HT-29 (cell line): ENCODE measurements at places on chromosomes 2 and 18.

DNA sequence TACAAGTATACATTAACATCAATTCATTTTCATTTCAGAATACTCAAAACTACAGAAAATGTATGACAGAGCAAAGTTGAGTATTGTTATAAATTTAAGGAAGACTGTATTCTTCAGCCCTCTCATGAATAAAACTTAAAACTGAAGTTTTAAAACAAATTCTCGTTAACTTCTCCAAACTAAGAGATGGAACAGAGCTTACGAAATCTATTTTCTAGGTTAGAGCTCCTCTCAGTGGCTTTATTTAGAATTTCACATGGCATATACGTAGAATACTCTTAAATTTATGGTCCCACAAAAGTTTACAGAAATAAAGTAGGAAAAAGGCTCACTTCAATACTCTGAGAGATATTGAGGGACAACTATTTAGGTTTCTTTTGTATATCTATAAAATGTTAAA lies 612.1 kb downstream of the KCNJ3 start:
- peak; percentile 36 for DNase-seq

DNA sequence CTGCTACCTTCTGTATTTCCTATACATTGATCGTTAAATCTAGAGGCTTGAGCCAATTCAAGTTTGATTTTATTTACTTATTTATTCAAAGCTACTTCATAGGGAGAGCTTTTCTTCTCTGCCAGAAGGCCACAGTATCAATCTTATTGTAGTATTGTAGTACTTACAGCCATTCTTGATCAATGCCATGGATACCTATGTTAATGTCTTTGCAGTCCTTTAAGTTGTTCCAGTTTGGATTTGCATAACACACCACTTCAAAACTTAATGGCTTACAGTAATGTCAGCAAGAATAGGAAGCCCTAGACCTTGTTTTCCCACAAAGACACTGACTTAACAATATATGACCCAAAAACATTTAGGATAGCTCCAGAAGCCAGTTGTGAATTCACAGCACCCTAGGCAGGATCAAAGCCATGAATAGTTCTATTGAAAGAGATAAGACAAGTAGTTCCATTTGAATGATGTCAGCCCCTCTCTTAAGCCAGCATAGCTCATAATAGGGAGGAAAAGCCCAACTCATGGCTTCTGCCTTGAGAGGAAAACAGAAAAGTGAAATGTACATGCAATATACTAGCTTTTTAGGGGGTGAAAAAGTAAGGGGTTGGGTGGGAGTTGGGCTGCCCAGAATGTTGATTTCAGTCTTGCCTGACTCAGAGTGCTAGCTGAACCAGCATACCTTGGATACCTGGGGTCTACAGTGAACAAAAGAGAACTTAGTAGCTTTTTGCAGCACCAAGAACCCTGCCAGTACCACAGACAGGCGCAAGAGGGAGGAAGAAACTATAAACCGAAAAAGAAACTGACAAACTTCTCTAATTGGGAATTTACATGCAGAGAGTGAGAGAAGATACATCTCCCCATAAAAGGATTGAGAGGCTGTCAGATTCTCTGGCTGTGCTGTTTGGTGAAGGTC lies 101.4 kb downstream of the CAMKMT start:
- no peak for DNase-seq

DNA sequence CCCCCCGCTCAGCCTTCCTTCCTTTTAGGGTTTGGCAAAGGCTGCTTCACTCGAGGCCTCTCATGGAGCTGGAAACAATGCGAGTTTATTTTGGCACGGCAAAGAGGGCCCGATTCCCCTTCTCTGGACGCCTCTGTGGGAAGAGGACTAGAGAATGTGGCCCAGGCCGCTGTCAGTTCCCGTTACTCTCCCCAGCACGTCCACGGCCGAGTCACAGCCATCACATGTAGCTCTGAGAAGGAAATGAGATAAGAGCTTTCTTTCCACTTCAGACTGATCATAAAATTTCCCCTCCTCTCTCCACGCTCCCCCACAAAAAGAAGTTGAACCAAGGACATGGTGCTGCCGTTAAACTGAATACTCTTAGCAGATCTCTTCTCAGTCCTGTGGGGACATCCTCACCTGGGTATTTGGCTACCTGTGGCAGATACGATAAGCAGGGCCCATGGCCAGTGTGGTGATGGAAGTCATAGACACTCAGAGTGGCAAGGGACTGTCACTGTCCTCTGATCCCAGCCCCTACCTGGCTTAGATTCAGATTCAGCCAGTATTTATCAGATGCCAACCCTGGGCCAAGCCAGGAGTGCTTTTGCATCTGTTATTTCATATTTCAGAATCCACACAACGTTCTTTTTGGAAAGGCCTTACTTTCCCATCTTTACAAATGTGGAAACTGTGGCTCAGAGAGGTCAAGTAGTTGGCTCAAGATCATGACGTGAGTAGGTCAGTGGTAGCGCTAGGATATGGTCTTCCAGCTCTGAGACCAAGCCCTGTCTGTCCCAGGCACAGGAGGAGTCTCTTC lies 101.2 kb downstream of the MCFD2 start:
- DNase-seq = no peak

DNA sequence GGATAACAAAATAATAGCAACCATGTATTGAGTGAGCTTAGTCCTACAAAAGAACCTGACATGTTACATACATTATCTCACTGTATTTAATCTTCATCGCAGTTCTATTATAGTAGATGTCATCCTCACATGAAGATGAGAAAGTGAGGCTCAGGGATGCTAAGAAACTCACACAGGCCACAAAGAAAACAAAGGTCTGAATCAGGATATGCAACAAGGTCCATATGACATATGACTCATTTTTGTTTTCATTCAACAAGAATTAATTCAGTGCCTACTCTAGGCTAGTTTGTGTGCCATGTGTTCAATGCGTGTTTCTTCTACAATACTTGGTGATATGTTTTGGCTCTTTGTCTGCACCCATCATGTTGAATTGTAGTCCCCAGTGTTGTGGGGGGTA lies 219.7 kb upstream of the EPHA4 start:
- no peak for DNase-seq

DNA sequence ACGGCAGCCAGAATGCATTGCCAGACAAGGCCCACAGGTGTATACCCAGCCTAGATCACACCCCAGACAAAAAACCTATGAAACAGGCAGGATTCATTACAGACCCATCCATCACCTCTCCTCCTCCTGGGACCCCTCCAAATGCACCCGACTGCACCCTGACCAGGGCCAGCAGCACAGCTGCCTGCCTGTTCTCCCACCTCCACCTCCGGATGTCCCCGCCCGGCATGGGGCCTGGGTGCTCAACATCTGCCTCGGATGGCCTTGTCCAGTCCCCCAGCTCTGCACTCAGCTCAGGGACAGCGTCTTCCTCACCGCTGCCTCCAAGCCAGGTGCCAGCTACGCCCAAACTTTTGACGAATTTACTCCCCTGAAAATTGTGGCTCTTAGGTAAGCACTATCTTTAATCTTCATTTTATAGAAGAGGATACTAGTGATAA lies 91.1 kb downstream of the TPO start:
- no peak for DNase-seq

DNA sequence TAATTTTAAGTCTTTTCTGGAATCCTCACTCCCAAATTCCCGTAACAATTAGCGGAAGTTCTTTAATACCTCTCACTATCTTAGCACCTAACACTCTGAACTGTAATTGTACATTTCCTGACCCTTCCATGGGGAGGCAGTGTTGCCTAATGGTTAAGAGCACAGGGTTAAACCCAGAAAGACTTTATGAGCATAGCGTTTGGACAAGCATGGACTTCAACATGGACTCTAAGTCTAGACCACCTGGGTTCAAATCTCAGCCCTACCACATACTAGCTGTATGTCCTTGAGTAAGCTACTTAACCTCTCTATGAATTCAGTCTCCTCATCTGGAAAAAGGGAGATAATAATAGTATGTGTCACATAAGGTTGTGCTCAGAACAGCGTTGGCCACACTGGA lies 13.0 kb downstream of the ANTXR1 start:
- DNase-seq = peak; percentile 78

GRCh38 chr2:120075545-120075944 lies 62.7 kb downstream of the EPB41L5 start:
- no peak for DNase-seq

GRCh38 chr18:68796936-68797690 lies 767 bp upstream of the CCDC102B start:
- DNase-seq = no peak

- no peak for DNase-seq
Measured at GRCh38 chr2:133508546-133509165, 59.6 kb downstream of the NCKAP5 start.

DNA sequence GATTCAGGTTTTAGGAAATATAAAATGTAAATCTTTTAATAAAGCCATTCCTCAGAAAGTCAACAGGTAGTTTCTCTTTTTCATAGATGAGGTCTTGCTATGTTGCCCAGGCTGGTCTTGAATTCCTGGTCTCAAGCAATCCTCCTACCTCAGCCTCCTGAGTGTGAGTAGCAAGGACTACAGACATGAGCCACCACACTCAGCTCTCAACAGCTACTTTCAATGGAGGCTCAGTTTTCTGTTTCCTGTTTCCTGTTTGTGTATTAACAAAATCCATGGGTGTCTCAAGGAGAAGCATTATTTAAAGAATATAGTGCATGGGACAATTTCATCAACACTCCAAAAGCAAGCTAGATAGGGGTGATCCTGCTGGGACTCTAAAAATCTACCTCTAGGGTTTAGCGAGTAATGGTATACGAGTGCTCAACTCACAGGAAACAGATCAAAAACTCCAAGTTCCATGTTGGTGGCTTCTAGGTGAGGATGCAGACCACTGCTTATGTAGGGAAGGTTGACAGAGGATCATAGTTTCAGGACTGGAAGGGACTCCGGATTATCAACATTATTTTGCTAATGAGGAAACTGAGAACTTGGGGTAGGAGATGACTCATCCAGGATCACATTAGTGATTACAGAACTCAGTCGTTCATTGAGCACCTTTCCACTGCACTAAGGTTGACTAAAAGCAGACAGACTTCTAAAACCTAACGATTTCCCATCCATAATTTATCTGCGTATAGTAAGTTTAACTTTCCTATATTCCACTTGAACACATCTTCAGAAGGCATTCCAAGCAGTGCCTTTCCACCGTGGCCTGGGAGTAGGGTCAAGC lies 61.7 kb upstream of the WIPF1 start:
- DNase-seq = no peak

DNA sequence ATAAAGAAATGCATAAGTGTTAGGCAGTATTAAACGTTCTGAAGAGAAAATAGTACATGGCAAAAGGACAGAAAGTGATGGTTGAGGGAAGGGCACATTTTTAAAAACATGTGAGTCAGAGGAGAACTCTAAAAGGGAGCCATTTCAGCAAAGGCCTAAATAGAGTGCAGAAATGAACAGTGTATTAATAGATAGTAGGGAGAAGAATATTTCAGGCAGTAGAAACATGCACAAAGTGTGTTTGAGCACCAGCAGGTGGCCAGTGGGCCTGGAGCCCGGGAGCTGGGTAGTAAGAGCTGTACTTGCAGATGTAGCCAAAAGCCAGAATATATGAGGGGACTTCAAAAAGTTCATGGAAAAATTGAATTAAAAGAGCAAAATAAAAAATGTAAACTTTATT lies 288.1 kb upstream of the FIGN start:
- no peak for DNase-seq

- DNase-seq = no peak
Measured at GRCh38 chr2:236768393-236769140, 198.9 kb downstream of the ACKR3 start.

- DNase-seq = no peak
Measured at GRCh38 chr18:44897411-44897810, 216.7 kb downstream of the SETBP1 start.

GRCh38 chr18:46946656-46947282 lies 29.4 kb downstream of the KATNAL2 start:
- DNase-seq = no peak

GRCh38 chr2:157024129-157024528 lies 233.4 kb upstream of the GALNT5 start:
- no peak for DNase-seq

GRCh38 chr2:191347881-191348280 lies 102.7 kb downstream of the MYO1B start:
- no peak for DNase-seq

- no peak for DNase-seq
Measured at GRCh38 chr2:232265329-232265728, 113.2 kb upstream of the ALPP start.

GRCh38 chr18:9025091-9025838 lies 77.2 kb upstream of the NDUFV2 start:
- DNase-seq = peak; percentile 35

DNA sequence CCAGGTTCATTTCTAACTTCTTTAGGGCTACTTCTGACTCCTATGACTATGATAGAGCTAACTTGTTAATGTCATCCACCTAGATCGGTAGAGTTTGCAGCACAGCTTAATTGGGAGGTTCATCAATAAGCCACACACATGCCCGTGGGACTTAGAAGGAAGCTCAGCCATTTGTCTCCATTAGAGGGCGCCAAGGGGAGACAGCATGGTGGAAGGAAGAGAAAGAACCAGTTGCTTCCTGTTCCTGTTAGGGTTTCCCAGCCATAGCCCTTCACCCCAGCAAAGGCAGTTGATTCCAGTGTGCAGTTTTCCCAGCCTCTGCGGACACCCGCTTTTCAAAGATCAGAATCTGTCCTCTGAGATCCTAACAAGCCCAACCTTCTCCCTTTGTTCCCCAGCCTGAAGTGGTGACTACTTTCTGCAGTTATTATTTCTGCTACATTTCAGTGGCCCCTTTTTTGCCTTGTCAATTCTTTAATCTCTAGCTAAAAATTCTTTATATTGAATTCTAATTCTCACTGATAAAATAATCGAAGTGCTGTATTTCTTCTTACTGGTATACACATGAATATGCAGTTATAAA lies 30.3 kb downstream of the MAIP1 start:
- peak; percentile 89 for DNase-seq

- DNase-seq = peak; percentile 77
Measured at GRCh38 chr18:3350566-3351527, 88.9 kb downstream of the MYL12B start.

DNA sequence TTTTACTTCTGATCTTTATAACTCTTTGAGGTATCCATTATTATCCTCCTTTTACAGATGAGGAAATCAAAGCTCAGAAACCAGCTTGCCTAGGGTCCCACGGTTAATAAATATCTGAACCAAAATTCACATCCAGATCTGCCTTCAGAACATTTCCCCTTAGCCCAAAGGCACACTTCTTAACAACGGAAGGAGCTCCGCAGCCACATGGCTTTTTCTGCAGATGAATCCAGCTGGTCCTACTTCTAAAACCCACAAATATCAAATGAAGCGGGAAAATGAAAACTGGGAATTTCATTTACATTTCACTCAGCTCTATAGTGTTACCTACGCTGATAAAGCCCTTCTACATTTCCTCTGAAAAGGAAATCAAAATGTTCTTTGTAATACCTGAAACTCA lies 357.0 kb upstream of the ID2 start:
- no peak for DNase-seq

GRCh38 chr2:174571669-174572323 lies 25.8 kb downstream of the WIPF1 start:
- no peak for DNase-seq

- no peak for DNase-seq
Measured at GRCh38 chr18:43916984-43917383, 639.7 kb upstream of the SYT4 start.

DNA sequence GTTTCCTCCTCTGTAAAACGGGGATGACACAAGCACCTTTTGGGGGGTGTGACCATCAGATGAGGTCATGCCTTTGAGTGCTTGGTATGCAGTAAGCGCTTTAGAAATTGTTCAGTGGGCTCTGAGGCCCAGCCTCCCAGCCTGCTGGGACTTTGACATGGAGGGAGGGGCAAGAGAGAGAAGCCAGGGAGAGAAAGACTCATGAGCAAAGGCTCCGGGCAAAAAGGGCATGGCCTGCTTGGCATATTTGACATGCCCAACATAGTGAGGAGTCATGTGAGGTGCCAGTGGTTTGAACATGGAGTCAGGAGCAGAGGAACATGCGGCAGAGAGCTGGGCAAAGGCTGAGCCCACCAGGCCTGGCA lies 14.0 kb downstream of the TNS1 start:
- DNase-seq = no peak
